ENCODE measurements at places on chromosomes 13 and 19.

DNA sequence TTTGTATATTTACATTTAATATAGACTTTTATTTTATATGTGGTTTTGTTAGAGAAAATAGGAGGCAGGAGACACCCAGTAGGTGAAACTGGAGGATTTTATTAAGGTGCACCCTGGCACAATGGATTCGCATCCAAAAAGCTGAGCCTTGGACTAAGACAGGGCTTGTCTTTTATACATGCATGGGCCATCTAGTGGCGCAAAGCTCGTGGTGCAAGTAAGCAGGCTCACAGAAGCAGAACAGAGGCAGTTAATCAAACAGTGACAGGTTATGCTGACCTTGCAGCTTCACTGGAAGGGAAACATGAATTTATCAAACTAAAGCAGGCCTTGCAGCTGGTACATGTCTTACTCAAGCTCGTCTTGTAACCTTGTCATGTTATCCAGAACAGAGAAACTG lies 58.8 kb upstream of the ZNF681 start:
- DNase-seq, result peak; percentile 27

DNA sequence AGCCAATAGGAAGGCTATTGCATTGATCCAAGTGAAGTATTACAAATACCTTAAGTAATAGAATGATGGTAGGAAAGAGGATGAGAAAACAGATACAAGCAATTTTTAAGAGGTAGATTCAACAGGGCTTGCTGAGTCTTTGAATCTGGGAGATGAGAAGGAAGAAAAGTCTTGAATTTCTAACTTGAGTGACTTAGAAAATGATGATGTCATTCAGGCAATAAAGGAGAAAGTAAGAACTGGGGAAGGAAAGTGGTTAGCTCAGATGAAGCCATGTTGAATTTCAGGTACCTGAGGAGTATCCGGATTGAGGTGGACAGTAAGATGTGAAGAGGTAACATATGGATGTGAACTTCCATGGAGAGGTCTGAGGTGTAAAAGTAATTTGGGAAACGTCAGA lies 15.5 kb upstream of the FRY start:
- DNase-seq, result no peak

DNA sequence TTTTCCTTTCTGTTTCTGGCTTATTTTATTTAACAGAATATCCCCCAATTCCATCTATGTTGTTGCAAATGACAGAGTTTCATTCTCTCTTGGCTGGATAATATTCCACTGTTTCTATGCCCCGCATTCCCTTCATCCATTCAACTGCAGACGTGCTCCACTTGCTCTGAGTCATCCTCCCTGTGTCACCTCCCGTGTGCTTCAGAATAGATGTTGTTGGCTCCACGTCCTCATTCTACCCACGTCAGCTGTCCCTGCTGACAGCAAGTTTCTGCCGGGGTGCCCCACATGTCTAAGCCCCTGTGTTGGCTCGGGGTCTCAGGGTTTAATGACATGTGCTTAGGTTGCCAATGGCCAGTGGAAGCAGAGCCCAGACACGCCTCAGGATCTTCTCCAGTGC lies 1041.0 kb downstream of the UQCRFS1 start:
- no peak for DNase-seq

DNA sequence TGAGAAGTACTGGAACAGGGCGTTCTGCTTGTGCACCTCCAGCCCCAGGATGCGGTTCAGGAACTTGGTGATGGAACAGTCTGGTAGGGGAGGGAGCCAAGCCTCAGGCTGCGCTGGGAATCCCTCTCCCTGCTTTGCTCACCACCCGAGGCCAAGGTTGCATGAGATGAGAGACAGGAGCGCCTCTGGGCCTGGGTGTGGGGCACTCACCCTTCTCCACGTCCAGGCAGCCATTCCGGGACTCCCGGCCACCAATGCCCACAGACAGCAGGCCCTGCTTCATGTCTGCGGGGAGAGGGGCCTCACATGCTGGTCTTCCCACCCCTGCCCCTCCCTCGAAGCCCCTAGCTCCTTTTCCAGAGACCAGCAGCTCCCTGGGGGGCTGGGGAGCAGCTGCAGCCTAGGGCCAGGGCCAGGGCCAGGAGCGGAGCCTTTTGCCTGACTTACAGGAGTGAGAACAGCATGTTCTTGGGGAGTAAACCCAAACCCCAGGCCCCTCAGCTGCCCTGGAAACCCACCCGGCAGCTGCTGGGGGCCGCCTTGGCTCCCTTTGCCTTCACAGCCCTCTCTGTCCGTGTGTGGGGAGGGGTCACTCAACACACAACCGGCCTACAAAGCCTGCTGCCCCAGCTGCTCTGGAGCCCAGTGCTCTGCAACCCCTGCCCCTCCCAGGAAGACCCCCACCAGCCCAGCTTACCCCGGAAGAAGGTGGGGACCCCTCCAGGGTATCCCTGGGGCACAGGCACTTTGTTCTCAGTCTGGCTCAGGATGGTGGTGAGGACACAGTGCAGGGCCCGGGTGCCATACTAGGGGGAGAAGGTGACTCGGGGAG lies 7.2 kb downstream of the GPX4 start:
- DNase-seq, result no peak

GRCh38 chr13:91242652-91243051 lies 104.8 kb upstream of the MIR17HG start:
- no peak for DNase-seq

DNA sequence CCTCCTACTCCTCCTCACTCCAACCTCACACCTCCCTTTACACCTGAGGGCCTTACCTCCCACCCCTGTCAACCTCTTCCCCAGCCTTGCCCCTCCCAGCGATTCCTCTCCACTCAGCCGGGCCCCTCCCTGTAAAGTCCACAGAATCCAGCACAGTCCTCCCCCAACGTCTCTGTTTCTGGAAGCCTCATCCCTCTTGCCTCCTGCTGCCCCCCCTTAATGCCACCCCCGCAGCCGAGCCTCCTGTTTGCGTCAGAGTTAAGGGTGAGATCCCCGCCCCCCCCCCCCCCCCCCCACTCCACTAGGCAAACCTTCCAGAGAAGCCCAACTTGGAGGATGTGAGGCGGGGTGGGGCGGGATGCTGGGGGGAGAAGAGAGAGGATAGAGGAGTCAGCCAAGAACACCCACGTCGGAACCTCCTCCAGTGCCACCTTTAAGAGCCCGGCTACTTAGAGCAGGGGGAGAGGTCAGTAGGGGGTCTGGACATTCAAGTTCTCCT lies 2.1 kb downstream of the UNC13A start:
- no peak for DNase-seq

DNA sequence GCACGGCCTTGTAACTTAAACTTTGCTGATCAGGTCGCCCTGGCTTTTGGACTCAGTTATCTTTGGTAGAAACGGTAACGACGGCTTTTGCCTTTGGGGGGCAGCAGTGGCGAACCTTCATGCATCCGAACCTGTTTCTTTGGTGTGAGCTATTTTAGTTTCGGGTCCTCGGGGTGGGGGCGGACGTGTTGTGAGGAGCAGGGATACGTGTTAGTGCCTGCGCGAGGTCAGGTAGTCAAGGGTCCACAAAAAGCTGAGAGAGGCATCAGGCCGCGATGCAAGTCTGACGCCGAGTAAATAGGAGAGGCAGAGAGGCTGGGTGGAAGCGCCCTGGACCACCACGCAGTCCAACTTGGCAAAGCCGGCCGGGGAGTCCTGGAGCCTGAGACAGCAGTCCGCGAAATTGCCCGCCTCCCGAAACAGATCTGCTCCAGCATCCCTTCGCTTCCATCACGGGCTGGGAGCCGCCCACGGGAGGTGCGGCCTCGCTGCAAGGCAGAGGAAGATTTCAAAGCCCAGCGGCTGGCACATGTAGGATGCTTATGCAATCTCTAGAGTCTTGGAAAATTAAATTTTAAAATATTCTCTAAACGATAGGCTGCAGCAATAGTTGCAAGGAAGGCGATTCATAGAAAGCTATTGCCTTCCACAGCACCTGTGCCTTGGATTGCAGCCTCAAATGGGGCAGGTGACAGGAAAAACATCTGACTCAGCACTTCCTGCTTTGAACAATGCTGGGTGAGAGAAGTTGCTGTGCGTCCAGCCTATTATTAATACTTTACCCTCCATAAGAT lies 4.6 kb upstream of the TPP2 start:
- peak; percentile 87 for DNase-seq

GRCh38 chr13:88459331-88459730 lies 788.2 kb downstream of the SLITRK5 start:
- no peak for DNase-seq

DNA sequence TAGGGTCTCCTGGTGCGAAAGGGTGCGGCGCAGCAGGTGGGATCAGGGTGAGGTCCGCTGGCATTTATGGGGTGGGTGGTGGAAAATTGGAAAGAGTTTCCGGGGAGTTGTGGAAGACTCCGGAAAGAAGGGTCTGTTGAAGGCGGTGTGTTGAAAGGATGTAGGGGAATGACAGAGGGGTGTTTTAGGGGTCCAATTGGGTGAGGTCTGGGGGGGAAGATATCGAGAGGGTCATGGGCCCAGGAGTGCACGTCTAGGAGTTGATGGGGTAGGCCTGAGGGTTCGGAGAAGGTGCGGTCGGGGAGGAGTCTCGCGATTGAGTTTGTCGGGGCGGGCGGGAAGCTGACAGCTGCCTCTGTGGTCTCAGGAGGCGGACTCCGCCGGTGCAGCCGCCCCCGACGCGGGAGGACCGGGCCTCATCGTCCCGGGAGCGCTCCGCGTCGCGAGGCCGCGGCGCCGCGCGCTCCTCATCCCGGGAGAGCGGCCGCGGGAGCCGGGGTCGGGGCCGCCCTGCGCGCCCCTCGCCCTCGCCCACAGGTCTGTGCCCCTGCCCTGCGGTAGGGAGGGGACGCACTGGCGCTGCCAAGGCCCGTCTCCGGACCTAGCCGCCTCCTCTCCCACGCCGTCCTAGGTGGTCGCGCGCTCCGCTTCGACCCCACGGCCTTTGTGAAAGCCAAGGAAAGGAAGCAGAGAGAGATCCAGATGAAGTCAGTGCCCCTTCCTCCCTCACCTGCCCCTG lies 7.0 kb downstream of the PGLYRP1 start:
- no peak for DNase-seq
